ENCODE measurements at places on chromosomes 6 and 20.

GRCh38 chr6:145891126-145891525 lies 73.0 kb downstream of the SHPRH start:
- DNase-seq = no peak

GRCh38 chr20:2750491-2751251 lies 49.8 kb downstream of the CPXM1 start:
- no peak for DNase-seq

DNA sequence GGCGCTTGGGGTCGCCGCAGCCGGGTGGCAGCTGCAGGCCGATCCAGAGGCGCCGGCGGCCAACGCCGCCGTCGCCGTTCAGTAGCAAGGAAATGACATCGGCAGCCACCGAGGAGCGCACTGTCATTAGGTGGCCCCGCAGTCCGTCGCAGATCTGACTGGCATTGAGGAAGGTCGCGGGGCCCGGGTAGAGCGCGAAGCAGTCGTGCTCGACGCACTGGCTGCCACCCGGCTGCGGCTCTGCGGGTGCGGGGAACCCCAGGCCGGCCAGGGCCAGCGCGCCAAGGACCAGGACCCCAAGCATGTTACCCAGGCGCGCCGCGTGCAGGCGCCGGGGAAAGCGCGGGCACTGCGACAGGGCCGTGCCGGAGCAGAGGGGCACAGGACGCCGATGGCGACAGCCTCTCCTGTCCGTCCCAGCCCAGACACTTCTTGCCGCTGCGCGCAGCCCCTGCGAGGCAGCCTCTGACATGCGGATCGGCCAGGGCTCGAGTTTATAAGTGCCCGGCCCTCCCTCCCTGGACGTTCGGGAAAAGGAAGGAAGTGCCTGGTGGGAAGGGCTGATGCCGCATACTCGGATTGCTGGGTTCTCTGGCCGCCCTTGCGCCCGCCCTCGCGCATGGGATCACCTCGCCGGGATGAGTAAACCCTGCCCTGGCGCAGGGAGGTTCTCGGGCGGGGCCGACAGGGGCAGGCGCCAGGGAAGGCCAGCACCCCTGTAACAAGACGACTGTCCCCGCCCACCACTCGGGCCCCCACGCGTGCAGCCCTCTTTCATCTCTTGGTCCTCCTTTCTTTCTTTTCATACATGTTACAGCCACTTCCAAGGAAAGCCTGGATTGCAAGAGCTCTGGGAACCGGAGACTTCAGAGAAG lies at the start of gene THBD:
Gene THBD (minus strand): TSS at position 472 of the 875 bp plus-strand sequence. CDS start 168 bp downstream, at position 304.
- no peak for DNase-seq

DNA sequence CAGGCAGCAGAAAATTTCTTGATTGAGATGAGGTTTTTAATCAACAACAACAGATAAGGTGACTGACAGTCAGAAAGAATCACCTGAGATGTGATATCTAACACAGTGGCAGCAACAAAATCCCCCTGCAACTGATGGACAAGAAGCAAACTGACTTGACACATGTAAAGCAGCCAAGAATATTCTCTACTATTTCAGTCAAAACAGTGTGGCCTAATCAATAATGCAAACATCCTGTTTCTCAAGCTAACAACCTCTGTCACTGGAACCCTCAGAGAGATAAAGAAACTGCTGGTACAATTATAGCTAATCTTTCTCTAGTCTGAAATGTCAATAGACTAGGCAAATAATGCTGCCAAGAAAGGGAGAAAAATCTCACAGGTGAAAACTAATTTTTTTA lies 4.6 kb upstream of the CGA start:
- DNase-seq = no peak

- no peak for DNase-seq
Observed at GRCh38 chr6:53070806-53071205, 5.6 kb downstream of the FBXO9 start.

GRCh38 chr6:133456944-133457343 lies 215.8 kb downstream of the EYA4 start:
- no peak for DNase-seq

DNA sequence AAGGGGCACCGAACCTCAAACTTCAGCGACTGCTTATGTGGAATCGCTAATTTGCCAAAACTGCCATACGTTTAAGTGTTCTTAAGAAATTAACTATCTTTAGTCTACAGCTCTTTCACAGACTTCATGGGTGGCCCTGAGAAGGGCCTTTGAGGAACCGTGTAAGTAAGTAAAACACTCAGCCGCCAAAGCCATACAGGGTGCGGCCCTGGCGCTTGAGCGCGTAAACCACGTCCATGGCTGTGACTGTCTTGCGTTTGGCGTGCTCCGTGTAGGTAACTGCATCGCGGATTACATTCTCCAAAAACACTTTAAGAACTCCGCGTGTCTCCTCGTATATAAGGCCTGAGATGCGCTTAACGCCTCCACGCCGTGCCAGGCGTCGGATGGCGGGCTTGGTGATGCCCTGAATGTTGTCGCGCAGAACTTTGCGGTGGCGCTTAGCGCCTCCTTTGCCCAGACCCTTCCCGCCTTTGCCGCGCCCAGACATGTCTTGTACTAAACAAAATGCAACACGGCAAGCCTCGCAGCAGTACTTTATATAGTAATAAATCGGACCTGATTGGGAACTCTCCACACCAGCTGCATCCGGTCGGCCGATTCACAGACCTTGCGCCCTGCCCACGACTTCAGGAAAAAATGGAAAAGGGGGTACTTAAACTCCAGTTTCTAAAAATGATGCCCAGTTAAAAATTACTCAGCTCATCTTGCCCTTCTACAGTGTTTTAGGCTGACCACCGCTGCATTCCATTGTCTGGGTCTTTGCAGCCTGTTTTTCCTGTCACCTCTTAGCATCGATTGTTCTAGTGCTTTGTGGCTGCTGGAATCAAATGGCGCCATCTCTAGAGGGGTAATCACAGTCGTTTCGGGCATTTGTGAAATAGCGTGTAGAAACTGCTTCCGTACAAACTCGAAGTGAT lies 38.9 kb downstream of the OR2B2 start:
- DNase-seq = peak; percentile 74

DNA sequence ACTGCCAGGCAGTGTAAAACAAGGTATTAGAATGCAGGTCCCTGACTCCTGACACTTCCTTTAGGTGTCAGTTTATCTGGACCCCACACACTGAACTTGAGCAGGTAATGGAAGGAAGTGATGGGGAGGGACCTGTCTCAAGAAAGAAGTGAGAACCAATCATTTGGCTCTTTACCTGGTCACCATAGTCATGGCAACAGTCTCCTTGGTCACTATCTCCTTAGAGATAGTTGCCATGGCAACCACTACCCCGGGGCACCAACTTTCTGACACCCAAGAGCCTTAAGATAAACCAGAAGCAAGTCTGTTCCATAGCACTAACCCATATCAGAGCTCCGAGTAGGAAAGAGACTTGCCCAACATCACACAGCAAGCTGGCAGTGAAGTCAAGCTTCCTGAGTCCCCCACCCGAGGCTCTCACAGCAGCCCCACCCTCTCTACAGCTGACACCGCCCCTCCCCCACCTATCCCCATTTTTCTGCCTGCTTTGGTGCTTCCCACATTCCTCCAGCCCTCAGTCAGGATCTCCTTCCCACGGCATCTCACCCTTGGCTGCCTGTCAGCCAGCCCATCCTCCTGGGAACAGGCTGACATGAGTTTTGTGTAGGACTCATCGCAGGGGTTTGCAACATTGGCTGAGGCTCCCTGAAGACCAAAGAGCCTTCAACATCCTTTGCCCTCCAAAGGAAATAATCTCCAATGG lies 16.3 kb upstream of the HM13 start:
- DNase-seq = peak; percentile 58

- DNase-seq = no peak
Observed at GRCh38 chr6:39765508-39766065, 26.6 kb upstream of the DAAM2 start.

DNA sequence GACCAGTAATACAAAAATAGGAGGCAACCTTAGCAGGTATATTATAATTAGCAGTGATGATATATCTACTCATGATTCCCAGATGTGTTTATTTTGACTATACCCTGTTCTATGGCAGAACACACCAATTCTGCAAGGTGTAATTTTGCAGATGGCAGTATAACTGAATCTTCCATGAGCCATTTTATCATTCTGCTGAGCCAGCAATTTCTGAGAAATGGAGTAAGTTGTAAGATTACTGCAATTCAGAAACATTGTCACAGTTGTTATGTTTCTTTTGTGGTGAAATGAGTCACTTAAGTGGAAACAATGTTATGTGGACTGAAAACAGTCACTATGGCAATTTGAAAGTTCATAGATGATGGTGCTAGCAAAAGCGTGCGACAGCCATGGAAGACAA lies 63.7 kb upstream of the RIMS1 start:
- DNase-seq = no peak

DNA sequence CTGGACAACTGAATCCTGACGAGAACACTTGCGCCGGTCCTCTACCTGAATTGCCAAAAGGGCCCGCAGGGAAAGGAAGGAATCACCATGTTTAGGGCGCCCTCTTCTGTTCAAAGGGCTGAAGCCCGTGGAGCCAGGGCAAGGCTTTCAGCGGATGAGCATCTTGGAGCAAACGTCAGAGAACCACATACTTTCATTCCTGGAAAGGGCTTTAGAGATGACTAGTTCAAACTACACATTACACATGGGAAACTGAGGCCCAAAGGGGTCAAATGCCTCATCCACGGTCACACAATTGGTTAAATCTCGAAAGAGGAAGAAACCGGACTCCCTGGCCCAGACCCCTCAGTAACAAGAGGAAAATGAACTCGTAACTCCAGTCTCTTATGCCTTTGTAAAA lies 11.5 kb upstream of the ZNF133 start:
- peak; percentile 77 for DNase-seq

- no peak for DNase-seq
Observed at GRCh38 chr20:61994546-61994945, 71.1 kb downstream of the TAF4 start.

- DNase-seq = peak; percentile 72
Observed at GRCh38 chr20:11891077-11891775, 26.5 kb upstream of the BTBD3 start.

DNA sequence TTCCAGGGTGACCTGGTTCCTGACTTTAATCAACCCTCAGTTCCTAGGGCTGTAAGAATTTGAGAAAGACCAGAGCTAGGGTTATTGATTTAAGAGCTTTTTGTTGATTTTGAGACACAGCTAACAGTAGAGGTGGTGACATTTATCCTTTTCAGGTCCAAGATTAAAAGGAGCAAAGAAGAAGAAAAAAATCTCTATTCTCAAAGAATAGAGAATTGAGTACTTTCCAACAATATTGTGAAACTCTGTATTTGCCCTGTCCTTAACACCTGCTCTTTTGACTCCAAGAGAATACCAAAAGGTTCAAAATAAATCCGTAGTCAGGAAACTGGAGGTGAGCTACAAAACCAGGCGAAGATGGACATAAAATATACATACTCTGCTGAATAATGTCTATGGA lies 7.3 kb downstream of the PAQR8 start:
- no peak for DNase-seq

DNA sequence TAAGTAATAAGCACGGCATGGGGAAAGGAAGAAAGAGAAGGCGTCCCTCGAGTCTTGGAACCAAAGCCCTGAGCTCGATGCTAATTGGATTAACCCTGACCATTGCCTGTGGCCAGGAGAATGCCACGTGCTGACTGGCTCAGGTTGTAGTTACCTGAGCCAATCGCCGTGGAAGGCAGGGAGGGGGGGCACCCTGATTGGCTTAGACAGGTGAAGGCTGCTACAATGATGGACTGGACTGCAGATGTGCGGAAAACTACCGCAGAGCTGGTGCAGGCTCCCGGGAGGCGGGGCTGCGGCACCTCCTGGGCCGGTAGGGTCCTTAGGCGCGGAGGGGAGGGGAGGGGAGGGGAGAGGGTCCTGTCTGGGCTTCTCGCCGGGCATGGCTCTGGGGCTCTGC lies 121.3 kb downstream of the TFAP2C start:
- no peak for DNase-seq

GRCh38 chr6:143260857-143261256 lies 189.6 kb downstream of the ADAT2 start:
- DNase-seq = no peak

- peak; percentile 74 for DNase-seq
Observed at GRCh38 chr6:44771647-44772415, 384.3 kb downstream of the CDC5L start.

DNA sequence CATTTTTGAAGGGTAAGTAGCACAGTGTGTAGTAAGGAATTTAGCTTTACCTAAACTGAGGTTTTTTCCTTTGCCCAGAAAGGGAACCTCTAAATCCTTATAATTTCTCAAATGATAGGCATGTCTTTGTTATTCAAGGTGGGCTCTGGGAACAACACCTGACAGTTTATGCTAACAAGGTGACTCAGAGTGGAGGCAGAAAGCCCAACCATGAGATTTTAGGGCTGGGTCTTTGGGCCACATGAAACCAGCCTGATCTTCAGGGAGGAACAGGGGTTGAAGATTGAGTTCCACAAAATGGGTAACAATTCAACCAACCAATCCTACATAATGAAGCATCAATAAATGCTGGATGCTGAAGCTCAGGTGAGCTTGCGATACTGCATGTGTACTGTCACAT lies 46.6 kb downstream of the PRSS35 start:
- DNase-seq = no peak

- DNase-seq = peak; percentile 52
Observed at GRCh38 chr6:33161354-33162331, 30.6 kb downstream of the COL11A2 start.

- DNase-seq = no peak
Observed at GRCh38 chr20:51574248-51575033, 31.9 kb upstream of the NFATC2 start.

GRCh38 chr20:53964067-53964466 lies 106.3 kb downstream of the BCAS1 start:
- DNase-seq = no peak

DNA sequence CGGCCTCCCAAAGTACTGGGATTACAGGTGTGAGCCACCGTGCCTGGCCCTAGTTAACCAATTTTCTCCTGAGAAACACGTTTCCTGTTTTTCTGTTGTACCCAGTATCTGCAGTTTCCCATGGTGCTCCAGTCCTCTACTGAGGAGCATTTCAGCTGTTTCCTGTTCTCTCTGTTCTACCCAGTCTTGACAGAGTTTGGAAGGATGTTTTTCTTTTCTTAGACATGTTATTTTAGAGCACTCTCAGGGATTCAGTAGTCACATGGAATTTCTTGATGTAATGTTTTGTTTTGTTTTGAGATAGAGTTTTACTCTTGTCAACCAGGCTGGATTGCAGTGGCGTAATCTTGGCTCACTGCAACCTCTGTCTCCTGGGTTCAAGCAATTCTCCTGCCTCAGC lies 129.8 kb upstream of the TIAM2 start:
- DNase-seq = no peak

DNA sequence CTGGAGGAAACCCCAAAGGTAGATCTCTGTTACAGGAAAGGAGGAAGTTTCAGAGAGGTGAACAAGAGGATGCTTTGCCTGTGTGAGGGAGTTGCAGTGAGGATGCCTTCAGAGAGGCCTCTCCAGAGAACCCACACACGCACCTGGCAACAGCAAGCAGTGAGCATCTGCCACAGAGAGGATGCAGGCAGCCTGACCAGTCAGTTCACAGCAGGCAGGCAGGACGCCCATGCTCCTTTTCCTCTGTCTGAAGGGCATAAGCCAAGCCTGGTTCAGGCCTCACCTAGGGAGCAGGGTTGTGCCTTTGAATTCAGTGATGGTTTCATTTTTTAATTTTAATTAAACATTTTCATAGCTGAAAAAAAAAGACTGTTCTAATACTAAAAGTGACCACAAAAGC lies 346.0 kb upstream of the MARCKS start:
- no peak for DNase-seq

- no peak for DNase-seq
Observed at GRCh38 chr20:51412951-51413481, 129.5 kb downstream of the NFATC2 start.

Data from NCI-H1105 treated with DMSO at 0.1 percent for 48 hours (cell line).